ENCODE measurements at places on chromosomes 2 and 18.

DNA sequence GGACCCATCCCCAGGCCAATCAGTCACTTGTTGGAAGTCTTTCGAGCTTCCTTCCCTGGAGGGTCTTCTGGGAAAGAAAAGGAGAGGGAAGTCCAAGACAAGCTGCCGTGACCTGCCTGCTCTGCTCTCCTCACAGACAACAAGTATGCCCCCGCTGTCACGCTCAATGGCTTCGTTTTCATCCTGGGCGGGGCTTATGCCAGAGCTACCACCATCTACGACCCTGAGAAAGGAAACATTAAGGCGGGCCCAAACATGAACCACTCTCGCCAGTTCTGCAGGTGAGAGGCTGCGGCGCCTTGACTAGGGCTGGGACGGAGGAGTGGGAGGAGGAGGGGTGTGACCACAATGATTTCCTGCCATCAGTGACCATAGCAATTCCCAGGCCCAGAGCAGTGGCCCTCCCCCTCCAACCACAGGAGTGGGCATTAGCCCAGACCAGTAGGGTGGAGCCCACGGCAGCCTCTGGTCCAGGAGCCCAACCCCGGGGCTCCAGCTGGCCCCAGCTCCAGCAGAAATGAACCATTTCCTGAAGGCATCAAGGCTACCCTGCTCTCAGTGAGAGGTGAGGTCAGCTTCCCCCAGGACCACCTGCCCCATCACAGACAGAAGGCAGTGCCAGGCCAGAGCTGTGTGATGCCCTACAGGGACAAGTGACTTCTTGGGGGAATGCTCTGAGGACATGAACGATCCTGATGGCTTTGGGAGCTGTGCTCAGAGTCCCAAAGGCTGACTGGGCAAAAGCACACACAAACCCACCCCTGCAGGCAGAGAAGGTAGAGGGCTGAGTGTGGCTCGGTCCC lies 223.1 kb downstream of the ATAD2B start:
- DNase-seq, result no peak

DNA sequence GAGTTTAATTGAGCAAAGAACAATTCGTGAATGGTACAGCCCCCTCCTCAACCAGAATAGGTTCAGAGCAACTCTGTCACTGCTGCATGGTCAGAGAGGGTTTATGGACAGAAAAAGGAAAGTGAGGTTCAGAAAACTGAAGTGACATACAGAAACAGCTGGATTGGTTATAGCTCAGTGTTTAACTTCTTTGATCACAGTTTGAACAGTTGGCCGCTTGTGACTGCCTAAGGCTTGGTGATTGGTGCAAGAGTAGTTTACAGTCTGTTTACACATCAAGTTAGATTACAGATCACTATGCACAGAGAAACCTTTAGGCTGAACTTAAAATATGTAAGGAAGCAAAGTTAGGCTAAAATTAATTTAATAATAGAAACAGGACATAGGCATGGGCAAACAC lies 459.2 kb downstream of the KCNJ3 start:
- DNase-seq, result no peak

DNA sequence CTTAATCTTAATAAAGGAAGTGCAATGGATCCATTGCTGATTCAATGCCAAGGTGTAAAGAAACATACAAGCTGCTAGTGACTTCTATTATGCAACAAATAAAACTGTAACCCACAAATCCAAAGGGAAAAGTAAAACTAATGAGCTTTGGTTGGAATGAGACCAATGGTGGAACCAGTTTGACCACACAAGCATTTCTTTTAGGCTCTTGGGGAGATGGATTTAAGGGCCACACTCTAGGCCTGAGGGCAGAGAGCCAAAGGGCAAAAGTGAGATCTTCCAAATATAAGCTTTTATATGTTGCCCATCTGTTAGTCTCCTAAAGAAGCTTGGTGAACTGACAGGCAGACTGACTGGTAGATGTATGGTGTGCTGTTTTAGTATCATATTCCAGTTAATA lies 41.5 kb upstream of the MMADHC start:
- no peak for DNase-seq

DNA sequence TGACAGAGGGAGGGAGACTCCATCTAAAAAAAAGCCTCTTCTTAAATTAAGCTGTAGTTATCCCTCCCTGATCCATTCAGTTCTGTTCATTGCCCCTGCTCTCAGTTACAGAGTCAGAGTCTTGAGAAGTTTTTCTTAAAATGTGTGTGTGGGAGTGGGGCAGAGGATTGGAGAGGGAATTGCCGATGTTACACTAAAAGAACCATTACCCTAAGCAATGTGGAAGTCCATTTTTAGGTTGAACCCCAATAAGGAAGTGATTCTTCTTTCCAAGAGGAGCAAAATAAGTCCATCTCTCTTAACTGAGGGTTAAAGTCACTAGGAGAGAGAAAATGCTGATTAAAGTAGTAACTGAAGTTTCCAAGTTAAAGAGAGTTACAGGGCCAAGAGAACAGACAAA lies 21.2 kb upstream of the THOC1 start:
- no peak for DNase-seq

DNA sequence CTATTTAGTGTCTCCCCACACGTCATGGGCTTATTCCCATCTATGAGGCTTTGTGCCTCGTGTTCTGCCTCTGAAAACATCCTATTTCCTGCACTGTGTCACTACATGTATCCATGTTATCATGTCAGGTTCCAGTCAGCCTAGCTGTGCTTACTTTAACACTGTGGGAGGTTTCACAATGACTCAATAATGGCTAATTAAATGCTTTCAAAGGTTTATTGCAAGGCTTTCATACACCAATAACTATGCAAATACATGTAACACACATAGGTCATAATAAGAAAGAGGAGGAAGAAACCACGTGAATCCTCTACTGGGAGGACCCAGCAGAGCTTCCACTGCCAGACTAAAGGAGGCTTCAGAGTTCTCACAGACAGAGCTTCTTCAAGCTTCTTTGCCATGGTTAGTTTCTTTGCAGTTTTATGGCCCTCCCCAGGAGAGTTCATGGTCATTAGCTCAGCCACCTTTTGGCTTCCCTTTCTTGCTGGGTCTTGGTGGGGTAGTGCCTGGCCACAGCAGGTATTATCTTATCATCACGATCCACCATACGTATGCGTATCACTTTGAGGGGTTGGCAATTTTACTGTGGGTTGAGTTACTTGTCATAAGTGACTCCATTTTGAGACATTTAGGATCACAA lies 5.1 kb upstream of the COLEC12 start:
- DNase-seq, result no peak

- no peak for DNase-seq
Observed at GRCh38 chr2:174518395-174518794, 31.6 kb upstream of the GPR155 start.

- no peak for DNase-seq
Observed at GRCh38 chr2:9752441-9753275, 90.6 kb upstream of the TAF1B start.

DNA sequence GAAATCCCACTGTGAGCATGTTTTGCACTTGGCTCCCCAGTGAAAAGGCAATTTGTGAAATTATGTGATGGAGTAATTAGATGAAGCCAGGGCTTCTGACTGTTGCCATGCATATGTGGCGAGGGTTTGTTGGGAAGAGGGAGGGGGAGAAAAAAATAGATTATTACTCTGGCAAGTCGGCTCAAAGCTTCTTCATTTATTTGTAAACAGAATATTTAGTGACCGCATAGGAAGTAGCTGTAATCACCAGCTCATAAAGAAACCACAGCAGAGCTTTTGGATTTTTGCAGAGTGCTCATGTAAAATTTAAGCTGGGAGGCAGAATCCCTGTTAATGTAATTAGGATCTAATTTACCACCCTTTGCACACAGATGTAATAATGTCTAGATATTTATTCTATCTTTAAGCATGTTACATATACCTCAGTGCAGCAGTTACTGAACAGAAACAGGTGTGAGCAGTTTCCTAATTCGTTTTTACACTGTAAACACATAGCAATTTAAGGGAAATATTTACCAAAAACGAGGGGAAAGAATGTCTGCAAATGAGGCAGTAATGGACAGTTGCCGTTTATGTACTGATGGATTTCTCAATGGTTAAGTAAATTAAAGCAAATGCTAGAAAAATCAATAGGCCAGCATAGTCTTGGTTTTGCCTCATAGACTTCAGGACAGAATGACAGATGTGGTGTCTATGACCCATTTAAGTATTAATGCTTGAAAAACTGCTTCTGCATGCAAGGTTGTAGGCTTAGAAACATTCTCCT lies 87.9 kb downstream of the MEIS1 start:
- DNase-seq, result no peak
